Hepatocyte (in vitro differentiated cells): ENCODE measurements at places on chromosomes 7 and 10. TPM values are rescaled to one million over a fixed set of nuclear protein-coding genes. Genes with fewer than 3 reads are reported as not detected.

The ARHGEF35 gene
- 16.4 and 19.3 TPM in 2 replicates for polyA plus RNA-seq

The ADRA2A gene
- 0.84 and 1.8 TPM in 2 replicates for polyA plus RNA-seq

The NRAP gene
- 0.04 and 0.19 TPM in 2 replicates for polyA plus RNA-seq

The STK31 gene
- polyA plus RNA-seq = 0.06 and 0.33 TPM in 2 replicates

The ORC5 gene
- 5.5 and 6.7 TPM in 2 replicates for polyA plus RNA-seq

The ACTR3C gene
- polyA plus RNA-seq = 7.8 and 11.9 TPM in 2 replicates

The RPEL1 gene
- not detected in 2 replicates for polyA plus RNA-seq

The AKR1C1 gene
- polyA plus RNA-seq = 67.8 and 106 TPM in 2 replicates

The CDC14C gene
- polyA plus RNA-seq = not detected in 2 replicates

The FOXI2 gene
- polyA plus RNA-seq = not detected in 2 replicates

The HPS1 gene
- 98.5 and 104 TPM in 2 replicates for polyA plus RNA-seq

The ASIC3 gene
- 2.1 and 7.0 TPM in 2 replicates for polyA plus RNA-seq

The ZC3HAV1 gene
- 20.4 and 23.8 TPM in 2 replicates for polyA plus RNA-seq

The AKR1E2 gene
- 1.6 and 1.9 TPM in 2 replicates for polyA plus RNA-seq

The MMP21 gene
- 0.21 and 0.22 TPM in 2 replicates for polyA plus RNA-seq

The HTRA1 gene
- polyA plus RNA-seq = 160 and 173 TPM in 2 replicates
